ENCODE measurements at places on chromosomes 3 and 15. TPM values are rescaled to one million over a fixed set of nuclear protein-coding genes. Genes with fewer than 3 reads are reported as not detected.
A peak's percentile ranks its signal among the peaks of the same experiment; 100 is the strongest.

Gene CHRNA3
- polyA plus RNA-seq: 0.14 TPM

DNA sequence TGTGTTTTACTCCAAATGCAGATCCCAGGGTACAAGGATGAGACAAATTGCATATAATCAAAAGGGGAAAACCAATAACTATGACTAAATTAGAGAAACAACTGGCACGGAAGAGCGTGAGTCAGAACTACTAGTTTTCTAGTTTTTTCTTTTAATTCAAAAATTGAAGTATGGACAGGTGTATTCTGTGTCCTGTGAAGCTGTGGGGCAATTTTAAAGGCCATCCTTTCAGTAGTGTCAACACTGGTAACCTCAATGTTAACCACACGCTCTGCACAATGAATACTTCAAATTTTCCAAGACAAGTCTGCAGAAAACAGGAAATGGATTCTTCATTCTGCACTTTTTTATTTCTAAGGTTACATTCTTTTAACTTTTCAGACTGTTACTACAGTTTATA, 32.5 kb upstream of the GOLGA8A start:
- no peak for DNase-seq

DNA sequence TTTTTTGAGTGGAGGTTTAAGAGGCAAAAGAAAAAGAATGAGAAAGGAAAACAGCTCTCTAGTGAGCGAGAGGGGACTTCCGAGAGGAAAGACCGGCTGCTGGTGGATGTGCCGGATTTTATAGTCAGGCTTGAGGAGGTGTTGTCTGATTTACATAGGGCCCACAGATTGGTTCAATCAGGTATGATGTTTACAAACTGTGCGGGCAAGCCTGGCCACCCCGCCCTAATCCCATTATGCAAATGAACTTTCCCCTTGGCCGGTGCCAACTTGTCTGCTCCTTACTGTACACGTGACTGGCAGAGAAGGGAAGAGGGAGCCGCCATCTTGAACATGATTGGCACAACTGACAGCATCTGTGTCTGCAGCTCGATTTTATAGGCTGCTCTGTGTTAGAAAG, 44.7 kb downstream of the FAM43A start:
- DNase-seq: no peak

DNA sequence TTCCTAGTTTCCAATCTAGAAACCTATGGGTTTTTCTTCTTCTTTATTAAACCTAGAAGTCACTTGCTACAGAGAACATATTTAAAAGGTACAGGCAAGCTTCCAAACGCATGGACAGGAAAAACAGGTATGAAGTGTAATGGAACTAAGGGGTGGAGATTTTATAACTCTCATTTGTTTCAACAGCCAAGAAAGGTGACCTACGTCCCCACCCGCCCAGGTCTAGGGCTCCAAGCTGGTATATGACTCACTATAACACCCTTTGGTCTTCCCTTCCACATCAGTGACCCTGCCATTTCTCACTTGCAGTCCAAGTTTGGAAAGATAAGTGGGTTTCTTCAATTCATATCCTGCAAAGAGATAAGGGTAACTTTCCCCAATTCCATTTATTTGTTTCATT, 6.0 kb upstream of the LIPH start:
- DNase-seq: no peak

- DNase-seq: no peak
These were observed 481 bp upstream of the CRYBG3 start for GRCh38 chr3:97821287-97821773.

Gene SCN5A
- 4.1 TPM for polyA plus RNA-seq

DNA sequence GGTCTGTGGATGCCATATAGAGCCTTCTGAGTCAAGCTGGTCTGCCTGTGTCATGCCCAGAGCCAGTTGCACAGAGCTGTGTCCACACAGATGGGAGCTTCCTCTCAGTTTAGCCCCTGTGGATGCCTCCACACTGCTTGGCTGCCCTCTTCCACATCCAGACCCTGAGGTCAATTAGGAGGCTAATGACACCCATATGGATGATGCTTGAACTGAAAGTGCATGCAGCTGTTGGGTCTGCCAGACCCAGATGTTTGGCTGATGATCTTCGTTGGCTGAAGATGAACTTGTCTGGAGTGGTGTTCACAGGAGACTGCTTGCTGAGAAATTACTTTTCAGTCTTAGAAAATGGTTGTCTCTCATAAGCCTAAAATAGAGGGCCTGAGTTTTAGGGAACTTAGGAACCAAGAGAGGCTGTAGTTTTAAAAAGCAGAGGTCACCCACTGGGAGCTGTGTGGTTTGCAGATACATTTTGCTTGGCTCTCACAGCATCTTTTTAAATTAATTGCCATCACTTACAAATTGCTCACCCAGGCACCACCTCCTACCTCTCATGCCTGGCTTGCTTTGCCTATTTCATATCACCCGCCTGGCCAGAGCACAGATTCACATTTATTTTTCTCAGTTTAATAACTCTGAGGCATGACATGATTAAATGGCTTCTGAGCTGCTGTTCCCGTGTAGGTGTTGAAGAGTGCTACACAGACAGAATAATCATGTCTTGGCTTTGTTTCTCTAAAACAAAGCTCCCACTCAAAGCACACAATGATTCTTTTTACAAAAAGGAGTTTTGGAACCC, 176.1 kb downstream of the MINAR1 start:
- DNase-seq: peak; percentile 48

GRCh38 chr15:94053626-94054025, 177.7 kb upstream of the MCTP2 start:
- no peak for DNase-seq

GRCh38 chr3:76122007-76122406, 336.7 kb upstream of the ZNF717 start:
- DNase-seq: no peak

DNA sequence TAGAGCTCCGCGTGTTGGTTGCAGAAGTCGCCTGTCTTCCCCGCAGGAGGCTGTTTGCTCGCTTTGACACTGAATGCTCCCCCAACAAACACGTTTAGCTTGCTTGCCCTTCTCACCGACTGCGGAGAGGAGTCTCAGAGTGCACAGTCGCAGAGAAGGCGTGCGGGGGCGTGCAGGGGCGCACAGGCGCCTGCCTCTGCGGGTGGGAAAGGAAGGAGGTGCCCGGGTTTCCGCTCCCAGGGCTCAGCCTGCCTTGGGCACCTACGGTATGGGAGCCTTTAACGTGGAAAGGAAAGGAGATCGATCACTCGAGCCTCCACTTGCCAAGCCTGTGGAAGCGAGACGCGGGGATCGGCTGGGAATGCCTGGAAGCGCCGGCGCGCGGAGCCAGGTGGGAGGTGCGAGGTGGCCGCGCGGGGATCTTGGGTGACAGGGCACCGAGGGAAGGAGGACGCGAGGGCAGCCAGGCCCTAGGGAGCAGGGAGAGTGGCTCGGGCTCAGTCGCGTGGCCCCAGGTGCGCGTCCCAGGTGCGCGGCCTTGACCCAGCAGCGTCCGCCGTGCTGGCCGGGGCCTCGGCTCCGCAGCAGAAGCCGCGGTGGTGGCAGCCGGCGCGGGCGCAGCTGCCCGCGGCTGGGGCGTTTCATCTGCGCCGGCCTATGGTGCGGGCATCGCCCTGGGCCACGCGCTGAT, at the start of gene FAN1:
Gene FAN1, plus strand, starts transcription at position 419 of the 691 bp plus-strand sequence. CDS start 749 bp downstream, outside the sequence.
- DNase-seq: peak; percentile 86

GRCh38 chr3:112640276-112640929, 540 bp downstream of the CCDC80 start:
- DNase-seq: peak; percentile 53
